ENCODE measurements at places on chromosomes 7 and 10.

GRCh38 chr7:130912862-130913638, 179.0 kb upstream of the KLF14 start:
- no peak for DNase-seq

GRCh38 chr10:96665306-96665705, 55.0 kb downstream of the PIK3AP1 start:
- no peak for DNase-seq

DNA sequence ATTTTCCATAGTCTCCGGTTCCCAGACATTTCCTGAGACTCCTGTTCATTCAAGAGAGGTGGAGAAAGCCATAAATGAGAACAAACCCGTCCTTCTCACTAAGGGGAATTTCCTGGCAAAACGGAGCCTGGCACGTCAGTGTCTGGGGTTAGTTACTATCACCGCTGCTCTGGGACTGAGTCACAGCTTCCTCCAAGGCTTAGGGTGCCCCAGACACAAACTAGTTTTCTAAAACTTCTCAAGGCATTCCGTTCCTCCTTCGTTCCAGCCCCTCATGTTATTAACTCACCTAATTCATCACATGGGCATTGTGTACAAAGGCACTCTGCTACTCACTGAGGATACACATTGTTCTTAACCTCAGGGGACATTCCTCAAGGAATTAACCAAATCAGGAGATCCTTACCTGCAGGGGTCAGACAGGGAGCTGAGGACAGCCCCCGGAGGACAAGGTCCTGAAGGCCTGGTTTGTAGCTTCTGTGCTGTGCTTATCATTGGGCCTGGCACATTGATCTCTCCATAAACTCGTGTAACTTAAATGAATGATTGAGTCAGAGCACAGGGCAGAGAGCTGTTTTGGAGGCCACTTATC, 103.0 kb upstream of the KLF6 start:
- DNase-seq: no peak

DNA sequence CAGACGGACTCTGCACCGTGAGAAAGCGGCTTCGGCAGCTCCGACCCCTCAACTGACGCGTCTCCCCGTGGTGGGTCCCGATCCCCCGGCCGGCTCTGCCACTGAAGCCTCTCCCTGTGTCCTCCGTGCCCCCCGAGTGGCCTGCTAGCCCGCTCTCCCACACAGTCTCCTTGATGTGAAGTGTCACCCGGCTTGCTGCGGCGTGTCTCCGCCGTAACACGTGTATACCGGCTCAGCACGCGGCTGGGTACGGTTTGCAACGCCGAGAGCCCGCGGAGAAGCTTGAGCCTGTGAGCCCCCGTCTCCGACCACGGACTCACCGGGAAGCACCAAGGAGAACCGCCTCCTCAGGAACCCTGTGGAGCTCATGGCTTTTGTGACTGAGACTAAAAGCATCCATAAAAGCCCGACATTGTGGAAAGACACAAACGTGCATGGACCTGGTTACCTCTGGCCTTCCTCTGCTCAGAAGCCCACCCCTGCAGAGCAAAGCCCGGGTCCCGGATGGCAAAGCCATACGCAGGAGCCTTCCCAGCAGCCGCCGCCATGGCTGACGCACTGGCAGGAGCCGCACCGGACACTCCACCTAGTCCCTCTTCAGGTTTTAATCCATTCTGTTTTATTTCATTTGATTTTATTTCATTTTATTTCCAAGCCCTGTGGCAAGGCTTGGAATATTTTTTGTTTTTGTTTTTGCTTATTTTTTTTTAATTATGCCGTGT, 17.0 kb downstream of the PTPRN2 start:
- DNase-seq: no peak

DNA sequence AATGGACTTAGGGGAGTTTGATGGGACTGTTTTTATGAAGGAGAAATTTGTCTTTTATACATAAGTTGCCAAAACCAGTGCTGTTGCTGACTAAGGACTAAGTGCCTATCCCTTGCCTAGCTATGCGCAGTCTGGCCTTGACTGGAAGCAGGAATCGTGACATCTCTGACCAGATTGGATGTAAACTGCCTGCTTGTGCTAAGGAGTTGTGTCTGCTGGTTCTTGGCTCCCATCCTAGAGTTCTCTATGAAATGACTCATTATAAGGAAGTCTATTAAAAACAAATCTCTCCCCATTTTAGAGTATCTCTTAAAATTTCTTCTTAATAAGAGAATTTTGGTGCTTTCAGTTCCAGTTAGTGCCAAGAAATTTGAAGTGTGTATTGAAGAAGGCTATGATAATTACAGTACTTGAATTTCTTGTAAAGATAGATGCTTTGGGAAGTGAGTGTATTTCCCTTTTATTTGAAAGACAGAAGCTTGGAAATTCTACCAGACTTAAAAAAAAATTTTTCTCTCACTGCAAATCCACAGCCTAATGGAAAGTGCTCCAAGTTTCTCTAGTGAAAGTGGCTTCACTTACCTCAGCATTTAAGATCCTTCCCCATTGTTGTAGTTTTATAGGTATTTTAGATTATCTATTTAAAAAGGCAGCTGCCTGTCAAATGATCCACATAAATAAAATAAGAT, 77.6 kb downstream of the BICC1 start:
- no peak for DNase-seq

DNA sequence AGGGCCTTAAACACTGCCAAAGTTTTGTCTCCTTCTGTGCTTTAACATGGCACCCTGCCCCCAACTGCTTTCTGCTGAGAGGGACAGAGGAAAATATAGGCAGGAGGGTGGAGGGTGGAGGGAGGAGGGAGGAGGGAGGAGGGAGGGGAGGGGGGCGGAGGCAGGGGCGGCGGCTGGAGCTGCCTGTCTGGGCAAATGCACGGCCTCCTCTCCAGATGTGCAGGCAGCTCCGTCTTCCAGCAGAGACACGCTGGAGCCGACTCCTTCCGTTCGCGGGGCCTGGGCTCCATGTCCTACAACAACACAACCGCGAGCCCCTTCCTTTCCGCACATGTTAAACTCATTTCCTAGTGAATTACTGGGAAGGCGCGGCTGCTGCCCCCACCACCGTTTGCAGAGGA, 14.2 kb downstream of the EBF3 start:
- DNase-seq: peak; percentile 74

DNA sequence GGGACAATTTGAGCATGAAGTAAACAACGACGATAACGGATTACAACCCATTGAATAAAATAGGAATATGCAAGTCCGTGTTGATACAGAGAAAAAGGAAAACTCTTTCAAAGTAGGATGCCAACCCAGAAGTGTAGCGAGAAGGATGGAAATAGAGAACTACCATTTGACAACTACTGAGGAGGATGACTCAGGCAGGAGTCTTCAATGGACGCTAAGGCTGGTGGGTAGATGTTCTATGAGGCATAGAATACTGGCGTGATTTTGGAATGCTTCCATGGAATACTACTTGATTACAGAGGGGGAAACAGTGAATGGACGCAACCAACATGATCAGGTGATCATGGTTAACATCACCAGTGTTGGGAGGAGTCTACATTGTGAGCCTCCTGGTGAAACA, 828 bp upstream of the CFAP70 start:
- DNase-seq: no peak

DNA sequence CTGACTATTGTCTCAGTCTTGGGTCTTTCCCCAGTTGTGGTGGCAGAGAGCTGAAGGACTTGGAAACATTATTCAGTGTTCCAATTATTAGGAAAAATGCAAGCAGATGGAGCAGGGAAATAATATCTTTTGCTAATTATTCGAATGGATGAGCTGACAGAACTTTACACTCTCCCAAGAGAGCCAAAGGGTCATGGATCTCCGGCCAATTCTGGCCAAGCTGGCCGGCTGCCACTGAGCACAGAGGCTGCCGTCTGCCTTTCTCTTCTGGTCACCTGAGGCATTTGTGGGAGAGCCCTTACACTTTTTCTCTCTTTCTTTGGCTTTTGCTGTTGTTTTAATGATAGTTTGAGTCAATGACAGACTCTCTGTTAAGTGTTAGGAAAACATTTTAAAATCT, 22.2 kb upstream of the CNTNAP2 start:
- no peak for DNase-seq

GRCh38 chr7:49718760-49719159, 54.7 kb upstream of the VWC2 start:
- DNase-seq: no peak

DNA sequence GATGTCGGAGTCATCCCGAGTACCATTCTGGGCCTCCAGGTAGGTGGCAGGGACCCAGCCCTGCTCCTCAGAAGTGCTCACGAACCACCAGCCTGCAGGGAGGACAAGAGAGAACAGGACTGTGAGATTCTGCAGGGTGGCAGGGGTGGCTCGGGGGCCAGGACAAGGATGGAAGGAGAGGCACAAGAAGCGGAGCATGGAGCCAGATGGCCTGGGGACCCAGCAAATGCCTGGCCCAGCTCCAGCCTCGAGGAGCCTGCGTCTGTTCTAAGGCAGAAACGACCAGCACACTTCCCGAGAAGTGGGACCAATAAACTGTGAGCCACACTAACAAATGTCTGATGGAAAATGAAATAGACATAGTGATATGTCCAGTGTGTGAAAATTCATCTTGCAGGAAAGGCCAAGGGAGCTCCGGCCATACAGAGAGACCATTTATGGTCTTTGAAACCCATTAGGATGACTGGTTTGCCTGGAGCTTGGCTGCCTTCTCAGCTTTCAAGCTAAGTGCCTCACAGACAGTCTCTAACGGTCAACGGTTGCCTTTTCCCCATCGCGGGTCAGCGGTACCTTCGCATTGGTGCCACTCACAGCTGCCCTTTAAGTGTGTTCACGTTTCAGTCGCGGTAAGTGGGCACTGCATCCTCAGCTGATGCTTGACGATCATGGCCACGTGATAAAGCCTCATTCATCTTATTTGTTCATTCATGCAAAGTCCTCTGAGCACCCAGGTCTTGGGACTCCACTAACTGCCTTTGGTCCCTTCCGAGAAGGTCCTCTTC, 133.8 kb downstream of the NEURL1 start:
- no peak for DNase-seq

- no peak for DNase-seq
Measured at GRCh38 chr10:68075550-68076004, 494 bp upstream of the HERC4 start.

- no peak for DNase-seq
Measured at GRCh38 chr7:85705076-85705475, 518.2 kb upstream of the SEMA3D start.

DNA sequence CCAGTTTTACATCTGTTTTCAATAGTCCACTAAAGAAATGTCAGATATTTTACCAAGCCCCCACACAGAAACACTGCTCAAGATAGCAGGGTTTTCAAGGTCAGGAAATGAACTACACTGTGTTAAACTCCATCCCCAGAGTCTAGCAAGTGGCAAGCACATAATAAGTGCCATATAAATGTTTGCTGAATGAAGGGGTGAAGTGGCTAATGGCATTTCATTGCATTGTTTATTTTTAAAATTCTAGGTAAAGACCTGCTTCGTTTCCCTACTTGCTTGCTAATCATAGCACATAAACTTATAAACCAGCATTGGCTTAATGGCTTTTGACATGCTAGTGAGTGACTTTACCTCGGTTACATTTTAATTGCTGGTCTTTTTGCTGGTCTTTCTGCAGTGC, 322.6 kb downstream of the GRID1 start:
- no peak for DNase-seq

DNA sequence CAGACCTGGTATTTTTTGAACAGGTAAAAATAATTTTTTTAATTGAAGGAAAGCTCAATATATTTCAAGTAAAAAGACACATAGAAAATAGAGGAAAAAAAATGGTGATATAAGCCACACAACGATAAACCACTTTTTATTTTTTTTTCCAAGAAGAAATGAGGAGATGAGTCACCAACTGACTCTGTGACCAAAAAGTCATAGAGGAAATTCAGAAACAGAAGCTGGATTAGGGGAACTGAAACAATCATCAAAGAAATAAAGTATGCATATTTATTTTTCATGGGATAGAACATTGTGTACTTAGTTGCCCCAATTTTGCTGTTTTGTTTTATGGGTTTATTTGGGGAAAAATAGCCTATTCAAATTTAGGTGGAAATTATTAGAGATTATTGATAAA, 176.8 kb upstream of the AGR3 start:
- no peak for DNase-seq

DNA sequence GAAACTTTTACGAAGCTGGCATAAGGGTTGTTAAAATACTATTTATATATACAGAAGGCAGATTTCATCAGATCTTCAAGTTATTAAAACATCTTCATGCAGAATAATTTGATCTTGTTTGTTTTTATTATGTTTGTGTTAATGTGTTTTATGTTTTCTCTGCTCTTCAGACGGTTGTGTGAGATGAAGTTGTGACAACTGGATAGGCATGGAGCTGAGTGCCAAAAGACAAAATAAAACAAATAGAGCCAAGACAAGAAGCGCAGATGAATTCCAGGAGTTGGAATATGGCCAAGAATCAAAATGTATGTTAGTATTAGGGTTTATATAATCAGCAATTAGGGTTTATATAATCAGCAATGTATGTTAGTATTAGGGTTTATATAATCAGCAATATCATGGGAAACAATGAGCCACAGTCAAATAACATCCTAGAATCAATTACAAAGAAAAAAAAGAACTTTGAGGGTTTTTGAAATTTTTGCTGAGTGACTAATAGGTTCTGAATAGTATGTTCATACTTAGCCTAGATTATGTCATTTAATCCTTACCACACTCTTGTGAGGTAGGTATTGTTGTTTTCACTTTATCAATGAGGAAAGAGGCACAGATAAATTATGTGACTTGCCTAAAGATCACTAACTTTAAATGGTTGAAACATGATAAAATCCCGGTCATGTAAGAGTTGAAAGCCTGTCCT, 488.0 kb upstream of the STEAP1 start:
- no peak for DNase-seq

DNA sequence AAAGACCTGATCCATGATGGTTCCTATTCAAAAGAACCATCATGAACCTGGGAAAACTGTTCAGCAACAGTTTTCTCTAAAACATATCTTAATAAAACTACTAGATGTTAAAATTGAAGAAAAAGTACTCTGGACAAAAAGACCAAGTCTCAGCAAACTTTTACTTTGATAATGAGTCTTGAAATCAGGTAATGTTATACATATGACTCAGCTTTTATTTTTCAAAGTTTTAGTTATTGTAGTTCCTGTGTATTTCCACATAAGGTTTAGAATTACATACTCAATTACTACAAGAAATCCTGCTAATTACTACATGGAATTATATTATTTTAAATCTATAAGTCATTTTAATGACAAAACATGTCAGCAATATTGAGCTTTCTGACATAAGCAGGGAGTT, 42.2 kb downstream of the ZNF33B start:
- no peak for DNase-seq

GRCh38 chr7:127411176-127411575, 18.7 kb upstream of the ZNF800 start:
- no peak for DNase-seq

Measured in HEK293T (cell line).